Gastrocnemius medialis (tissue), 4 donors: ENCODE measurements at places on chromosomes 5 and 9.

DNA sequence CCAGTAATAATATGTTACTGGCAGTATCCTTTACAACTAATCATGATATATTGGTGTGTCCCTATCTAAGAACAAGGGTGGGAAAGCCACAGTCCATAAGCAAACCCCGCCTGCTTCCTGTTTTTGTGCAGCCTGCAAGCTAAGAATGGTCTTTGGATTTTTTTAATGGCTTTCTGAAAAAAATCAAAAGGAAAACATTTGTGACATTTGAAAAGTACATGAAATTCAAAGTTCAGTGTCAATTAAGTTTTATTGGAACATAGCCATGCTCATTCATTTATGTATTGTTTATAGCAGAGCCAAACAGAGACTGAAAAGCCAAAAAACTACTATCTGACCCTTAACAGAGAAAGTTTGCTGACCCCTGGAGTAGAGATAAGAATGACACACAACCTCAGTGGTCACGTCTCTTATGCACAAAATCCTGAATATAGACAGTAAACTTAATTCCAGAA lies 12.8 kb upstream of the TMEM245 start:
- DNase-seq: no peak

- DNase-seq: no peak
Observed at GRCh38 chr5:57157131-57157530, 16.7 kb upstream of the GPBP1 start.

DNA sequence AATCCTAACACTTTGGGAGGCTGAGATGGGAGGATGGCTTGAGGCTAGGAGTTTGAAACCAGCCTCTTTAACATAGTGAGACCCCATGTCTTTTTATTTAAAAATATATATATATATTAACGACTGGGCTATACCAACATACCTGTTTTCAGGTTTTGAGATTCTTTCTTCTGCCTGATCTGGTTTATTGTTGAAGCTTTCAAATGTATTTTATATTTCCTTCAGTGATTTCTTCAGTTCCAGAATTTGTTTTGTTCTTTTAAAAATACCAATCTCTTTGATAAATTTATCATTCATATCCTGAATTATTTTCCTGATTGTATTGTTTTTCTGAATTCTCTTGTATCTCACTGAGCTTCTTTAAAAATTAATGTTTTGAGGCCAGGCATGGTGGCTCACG lies 31.2 kb downstream of the OGN start:
- no peak for DNase-seq

DNA sequence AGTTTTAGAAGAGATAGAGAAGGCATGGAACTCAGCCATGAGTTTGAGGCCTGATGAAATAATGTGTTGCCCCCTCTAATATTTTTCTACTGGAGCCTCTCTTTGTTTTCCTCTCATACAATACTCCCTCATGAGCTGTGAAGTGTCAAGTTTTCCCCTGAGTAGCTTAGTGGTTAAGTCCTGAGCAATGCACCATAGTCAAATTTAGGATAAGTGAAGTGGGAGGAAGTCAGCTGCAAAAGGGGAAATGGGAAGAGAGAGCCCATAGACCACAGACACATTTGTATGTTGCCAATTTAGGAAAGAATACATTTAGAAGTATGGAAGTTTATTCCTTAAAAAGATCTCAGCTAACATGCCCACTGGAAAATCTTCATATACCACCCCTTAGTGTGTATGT lies 171.5 kb upstream of the NREP start:
- no peak for DNase-seq

GRCh38 chr5:173279166-173279565 lies 44.2 kb upstream of the NKX2-5 start:
- DNase-seq: no peak

DNA sequence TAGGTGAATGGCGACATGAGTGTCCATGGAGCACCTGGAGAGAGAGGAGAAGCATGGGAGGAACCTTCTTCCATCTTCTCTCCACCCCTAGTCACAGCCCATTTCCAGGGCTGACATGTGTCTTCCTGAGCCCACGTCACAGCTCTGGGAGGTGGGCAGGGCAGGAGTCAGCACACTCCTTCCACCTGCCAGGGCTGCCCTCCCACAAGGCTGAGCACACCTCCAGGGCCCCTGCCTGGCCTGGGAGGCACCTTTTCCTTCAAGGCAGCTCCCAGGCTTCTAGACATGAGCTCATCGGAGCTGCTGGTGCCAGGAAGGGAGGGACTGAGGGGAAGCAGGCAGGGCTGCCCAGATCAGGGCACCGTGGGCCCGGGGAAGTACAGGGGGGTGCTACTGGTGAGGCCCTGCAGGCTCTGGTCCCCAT lies 13.6 kb upstream of the SYNPO start:
- DNase-seq: no peak

GRCh38 chr5:151675611-151676313 lies 11.0 kb downstream of the SPARC start:
- DNase-seq: no peak

DNA sequence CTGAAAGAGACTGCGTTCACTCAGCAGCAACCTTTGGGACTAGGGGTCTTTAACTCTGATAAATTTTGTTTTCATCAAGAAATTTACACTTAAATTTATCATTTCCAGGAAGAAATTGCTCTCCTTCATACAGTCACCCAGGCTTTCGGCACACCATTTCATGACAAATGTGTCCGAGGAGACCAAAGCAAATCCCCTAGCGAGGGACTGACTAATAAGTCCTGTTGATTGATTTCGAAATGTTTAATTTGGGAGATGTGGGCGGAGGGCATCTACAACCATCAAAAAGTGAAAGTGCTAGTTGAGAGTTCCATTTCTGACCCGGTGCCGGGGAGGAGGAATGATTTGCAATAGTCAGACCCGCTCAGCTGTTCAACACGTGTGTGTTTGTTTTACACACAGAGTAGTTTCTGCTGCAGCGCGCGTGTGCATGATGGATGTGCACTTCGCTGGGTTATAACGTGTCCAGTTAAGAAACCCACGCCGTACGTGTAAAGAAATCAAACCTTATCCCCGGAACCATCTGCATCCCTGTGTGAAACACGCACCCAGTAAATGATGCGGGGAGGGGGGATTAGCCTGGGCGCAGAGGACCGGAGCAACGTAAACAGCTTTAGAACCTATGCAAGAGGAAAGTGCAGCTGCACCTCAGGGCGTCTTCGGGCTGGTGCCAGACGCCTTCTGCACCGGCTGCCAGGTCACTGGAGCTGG lies 845 bp upstream of the NR4A3 start:
- peak; percentile 80 for DNase-seq

GRCh38 chr5:140219068-140219991 lies 44.3 kb downstream of the CYSTM1 start:
- no peak for DNase-seq

GRCh38 chr5:77709993-77710685 lies 66.0 kb downstream of the TBCA start:
- DNase-seq: no peak
